Stimulated activated naive B cell treated with anti-CD40 and anti-IgM and Interleukin-4, amounts not matched to agents 10 μg/mL and 1 μg/mL and 100 μg/mL, for 72 hours (primary cell): ENCODE measurements at places on chromosomes 12 and 14.

- no peak for DNase-seq
These were observed 47.6 kb downstream of the ADIPOR2 start for GRCh38 chr12:1738446-1738845.

GRCh38 chr12:5210179-5210922, 166.7 kb downstream of the KCNA5 start:
- no peak for DNase-seq

DNA sequence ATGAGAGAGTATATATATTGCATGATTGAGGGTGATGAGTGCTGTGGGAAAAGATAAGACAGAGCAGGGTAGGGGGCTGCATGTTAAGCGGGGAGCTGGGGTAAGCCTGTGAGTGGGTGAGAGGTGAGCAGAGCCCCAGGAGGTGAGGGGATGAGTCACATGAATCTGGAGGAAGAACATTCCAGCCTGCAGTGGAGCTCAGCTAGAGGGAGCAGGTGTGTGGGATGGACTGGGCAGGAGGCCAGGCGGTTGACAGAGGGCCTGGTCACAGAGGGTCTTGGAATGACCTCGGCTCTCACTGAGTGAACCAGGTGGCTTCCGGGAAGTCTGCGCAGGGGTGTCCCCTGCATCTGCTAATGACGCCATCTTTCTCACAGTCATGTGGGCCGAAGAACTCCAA, 44.4 kb downstream of the GIT2 start:
- no peak for DNase-seq

- DNase-seq: no peak
These were observed 76.6 kb upstream of the CEP83 start for GRCh38 chr12:94536040-94536965.

GRCh38 chr14:85565862-85566296, 35.9 kb downstream of the FLRT2 start:
- DNase-seq: no peak

DNA sequence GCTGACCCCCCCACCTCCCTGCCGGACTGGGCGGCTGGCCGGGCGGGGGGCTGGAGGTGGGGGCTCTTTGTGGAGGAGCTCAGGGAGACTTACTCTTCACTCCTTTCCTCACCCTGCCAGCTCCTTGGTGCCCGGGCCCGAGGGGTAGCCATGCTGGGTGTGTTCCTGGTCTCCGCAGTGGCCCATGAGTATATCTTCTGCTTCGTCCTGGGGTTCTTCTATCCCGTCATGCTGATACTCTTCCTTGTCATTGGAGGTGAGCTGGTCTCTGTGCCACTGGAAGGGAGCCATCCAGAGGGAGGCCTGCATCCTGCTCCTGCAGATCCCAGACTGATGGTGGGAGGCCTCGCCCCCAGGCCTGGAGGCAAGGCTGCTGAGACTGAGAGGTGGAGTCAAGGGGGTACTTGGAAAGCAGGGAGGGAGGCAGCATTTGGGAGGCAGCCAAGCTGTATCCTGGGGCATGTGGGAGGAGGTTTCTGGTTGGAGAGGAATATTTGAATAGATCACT, 19.7 kb downstream of the SOAT2 start:
- no peak for DNase-seq

GRCh38 chr12:43103866-43104265, 448.1 kb downstream of the ADAMTS20 start:
- no peak for DNase-seq

DNA sequence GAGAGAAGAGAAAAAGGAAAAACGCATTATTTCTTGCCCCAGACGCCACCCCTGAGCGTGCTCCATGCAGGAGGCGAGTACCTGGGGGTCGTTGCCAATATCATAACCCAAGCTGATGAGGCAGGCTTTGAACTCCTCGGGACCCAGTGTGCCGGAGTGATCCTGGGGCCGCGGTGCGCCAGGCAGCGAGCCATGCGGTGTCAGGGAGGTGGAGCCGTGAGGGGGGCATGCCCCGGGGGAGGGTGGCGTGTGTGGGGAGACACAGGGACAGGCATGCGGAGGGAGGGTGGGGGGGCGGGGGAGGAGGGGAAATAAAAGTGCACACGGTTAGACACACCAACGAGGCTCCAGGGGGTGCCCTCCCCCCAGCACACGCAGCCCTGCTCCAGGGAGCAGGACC, 86.0 kb upstream of the ZFP36L1 start:
- no peak for DNase-seq

GRCh38 chr12:69366796-69367195, 7.3 kb downstream of the YEATS4 start:
- no peak for DNase-seq

- no peak for DNase-seq
These were observed 71.7 kb upstream of the ETV6 start for GRCh38 chr12:11577658-11578260.

GRCh38 chr12:3049611-3050249, 27.4 kb upstream of the TSPAN9 start:
- DNase-seq: no peak

DNA sequence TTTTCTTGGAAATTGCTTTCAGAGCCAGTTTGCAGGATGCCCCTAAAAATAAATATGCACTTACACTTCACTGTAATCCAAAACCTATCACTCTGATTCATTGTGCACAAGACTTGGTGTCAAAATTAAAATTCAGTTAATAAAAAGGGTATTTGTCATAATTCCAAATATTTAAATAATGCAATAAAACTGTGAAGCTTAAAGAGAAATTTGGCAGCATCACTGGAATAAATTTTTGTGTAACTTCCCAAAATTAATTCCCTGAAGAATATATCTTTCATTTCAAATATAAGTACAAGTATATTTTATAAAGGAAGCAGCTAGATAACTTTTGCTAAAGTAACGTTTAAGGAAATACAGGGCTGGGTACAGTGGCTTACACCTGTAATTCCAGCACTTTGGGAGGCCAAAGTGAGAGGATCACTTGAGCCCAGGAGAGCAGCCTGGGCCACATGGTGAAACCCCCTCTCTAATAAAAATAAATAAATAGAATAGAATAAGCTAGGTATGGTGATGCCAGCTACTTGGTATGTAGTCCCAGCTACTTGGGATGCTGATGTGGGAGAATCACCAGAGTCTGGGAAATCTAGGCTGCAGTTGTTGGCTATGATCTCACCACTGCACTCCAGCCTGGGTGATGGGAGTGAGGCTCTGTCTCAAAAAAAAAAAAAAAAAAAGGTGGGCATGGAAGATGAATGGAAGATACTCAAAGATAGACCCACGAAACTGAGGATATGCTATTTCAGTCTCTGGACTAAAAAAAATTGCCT, 233.8 kb downstream of the FBXL14 start:
- DNase-seq: no peak

- no peak for DNase-seq
These were observed 27.8 kb upstream of the NEDD1 start for GRCh38 chr12:96879301-96879700.

DNA sequence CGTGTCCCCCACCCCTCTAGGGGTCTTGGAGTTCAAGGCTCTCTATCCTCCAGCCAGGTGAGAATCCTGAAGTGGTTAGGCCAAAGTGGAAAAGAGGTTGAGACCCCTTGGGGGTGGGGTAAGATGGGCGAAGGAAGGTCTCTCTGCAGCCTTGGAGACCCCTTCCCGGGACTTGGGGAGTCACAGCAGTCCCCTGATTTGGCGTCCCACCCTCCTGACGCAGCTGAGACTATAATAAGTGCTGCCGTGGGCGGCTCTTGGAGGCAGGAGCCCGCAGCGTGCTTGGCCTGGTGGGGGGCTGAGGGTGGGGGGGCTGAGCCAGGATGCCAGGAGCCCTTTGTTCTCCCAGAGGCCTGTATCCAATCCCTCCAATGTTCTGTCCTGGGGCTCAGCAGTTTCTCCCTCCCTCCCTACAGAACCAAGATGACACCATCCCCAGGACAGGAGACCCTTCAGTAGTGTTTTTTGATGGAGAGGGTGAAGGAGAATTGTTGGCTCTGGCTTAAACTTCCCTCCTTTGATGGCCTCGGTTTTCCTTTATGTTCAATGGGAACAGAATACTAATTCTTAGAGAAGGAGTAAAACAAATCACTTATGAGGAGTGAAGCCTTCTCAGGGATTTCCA, 1.5 kb upstream of the AGAP2 start:
- no peak for DNase-seq

GRCh38 chr14:103549361-103550311, 12.8 kb downstream of the BAG5 start:
- DNase-seq: no peak

- no peak for DNase-seq
These were observed 369.3 kb downstream of the VRK1 start for GRCh38 chr14:97166497-97166896.

- DNase-seq: no peak
These were observed 89.3 kb upstream of the DHRS4 start for GRCh38 chr14:23864259-23864658.

DNA sequence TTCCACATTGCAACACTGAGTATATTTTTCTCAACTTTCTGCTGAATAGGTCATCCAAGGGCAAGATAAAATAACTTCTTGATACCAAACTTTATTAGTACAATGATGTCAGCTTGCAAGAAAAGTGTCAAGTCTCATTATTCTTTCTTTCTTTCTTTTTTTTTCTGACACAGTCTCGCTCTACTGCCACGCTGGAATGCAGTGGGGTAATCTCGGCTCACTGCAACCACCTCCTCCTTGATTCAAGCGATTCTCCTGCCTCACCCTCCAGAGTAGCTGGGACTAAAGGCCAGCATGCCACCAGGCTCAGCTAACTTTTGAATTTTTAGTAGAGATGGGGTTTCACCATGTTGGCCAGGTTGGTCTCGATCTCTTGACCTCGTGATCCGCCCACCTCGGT, 523.4 kb downstream of the FSCB start:
- no peak for DNase-seq

GRCh38 chr12:107014055-107014454, 27.1 kb upstream of the MTERF2 start:
- DNase-seq: no peak

DNA sequence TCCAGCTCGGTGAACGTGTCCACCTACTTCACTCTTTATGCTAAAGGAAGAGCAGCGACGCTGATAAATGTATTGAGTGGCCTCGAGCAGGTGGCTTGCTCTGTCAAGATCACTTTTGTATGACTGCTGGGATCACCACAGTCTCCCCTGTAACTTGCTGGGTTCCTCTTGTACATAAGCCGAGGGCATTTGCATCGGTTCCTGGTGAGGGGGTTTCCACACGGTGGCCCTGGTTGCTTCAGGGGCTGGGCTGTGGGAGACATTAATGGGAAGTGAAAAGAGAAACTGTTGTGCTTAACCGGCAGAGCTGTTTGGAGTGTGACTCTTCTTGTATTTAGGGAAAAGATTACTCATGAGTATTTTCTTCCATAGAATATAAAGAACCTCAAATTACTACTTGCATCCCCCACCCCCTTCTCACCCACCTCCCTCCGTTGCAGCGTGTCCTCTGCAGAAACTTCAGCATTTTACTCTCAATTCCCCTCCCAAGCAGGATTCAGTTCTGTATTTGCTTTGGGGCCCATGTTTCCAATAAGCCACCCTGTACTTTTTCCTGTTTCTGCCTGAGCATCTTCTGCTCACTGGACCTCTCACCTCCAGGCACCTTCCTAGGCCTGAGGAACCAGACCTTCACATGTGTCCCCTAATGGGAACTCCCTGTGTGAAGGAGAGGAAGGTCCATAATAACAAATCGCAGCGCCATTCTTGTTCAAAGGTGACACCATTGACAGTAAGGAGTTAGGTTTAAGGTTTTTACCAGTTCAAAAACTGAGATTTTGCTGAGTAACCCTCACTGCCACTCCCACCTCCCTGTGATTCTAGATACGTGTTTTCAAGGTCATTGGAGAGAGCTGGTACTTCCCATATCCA, 187.0 kb downstream of the ETV6 start:
- DNase-seq: peak; percentile 94

GRCh38 chr14:104781271-104782077, 14.1 kb downstream of the AKT1 start:
- no peak for DNase-seq

DNA sequence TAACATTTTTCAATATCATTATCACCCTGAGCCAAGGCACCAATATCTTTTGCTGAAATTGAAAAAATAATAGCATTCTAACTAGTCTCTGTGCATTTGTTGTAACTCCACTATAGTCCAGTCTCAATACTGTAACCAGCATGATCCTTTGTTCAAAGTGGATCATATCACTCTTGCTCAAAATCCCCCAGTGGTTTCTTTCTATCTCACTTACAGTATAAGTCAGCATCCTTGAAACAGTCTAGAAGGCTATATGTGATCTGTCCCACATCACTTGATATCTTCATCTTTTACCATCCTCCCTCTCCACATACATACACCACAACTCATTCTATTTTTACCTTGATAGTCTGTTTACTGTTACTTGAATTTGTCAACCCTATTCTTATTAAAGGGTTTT, 435.7 kb downstream of the CCER1 start:
- DNase-seq: no peak

DNA sequence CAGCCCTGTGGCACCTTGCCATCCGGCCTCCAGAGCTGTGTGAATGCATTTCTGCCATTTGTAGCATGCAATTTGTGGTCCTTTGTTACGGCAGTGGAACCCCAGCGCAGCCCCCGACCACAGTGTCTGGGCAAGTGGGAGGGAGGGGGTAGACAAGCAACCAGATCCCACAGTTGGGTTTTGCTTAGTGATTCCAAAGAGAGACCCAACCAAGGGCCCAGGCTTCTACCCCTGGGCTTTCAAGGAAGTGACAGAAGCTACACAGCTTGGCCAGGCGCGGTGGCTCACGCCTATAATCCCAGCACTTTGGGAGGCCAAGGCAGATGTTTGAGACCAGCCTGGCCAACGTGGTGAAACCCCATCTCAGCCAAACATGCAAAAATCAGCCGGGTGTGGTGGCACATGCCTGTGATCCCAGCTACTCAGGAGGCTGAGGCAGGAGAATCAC, 17.8 kb downstream of the ZBTB42 start:
- DNase-seq: no peak

DNA sequence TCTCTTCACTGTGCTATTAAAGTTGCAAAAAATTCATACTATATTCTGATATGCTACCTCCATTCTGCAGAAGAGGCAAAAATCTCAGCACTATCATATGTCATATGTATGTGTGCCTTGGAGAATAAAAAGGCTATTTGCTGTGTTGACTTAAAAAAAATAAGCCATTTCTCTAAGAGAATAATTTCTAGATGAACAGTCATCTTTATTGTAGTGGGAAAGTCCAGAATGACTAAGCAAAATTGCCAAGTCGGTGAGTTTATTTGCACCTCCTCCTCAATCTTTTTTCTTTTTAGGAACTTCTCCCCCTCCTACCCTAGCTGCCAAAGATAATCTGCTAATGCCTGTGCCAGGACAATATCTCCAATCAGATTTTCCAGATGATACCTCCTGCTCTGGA, 353.8 kb upstream of the FAR2 start:
- no peak for DNase-seq

DNA sequence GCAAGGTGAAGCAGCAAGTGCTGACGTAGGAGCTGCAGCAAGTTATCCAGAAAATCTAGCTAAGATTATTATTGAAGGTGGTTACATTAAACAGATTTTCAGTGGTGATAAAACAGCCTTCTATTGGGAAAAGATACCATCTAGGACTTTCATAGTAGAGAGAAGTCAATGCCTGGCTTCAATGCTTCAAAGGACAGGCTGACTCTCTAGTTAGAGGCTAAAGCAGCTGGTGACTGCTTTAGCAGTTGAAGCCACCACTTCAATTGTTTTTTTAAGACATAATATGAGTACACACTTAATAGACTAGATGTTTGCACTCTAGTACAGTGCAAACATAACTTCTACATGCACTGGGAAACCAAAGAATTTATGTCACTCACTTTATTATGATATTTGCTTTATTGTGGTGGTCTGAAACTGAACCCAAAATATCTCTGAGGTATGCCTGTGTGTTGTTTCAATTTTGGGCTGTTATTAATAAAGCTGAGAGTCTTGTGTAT, 1026.9 kb upstream of the FOXG1 start:
- no peak for DNase-seq
